ENCODE measurements at places on chromosomes 2 and 18. TPM values are rescaled to one million over a fixed set of nuclear protein-coding genes. Genes with fewer than 3 reads are reported as not detected.

DGUOK gene
- 130 TPM for total RNA-seq

DYNAP gene
- not detected for total RNA-seq

GRCh38 chr2:38293152-38293865, 83.8 kb downstream of the ATL2 start:
- no peak for DNase-seq

DNA sequence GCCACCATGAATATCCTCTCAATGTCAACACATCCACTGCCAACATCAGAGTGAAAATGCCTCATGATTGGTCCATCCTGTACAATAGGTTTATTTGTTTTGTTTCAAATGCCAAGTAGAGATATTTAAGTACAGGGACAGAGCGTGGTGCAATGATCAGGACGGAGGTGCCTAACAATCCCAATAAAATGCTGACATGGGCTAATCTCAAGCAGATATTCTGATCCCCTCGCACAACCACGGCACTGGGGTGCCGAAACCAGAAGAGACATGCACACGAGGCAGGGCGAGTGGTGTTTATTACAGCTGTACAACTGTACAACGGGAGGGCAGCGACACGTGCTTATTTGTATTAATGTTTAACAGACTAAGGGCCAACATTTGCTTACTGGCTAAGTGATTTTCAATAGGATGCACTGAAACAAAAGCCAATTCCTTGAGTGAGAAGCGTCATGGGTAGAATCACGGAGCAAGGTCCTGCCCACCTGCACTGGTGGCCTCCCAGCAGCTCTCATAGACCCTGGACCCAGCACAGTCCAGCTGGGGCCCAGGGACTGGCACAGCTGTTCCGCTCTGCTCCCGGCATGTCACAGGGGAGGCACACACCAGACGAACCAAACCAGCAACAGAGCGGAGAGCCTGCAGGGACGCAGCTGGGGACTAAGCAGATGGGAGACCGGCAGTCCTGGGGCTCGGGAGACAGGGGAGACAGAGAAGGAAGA, 101.4 kb downstream of the HDAC4 start:
- no peak for DNase-seq

HOXD9 gene
- total RNA-seq, result not detected

DNA sequence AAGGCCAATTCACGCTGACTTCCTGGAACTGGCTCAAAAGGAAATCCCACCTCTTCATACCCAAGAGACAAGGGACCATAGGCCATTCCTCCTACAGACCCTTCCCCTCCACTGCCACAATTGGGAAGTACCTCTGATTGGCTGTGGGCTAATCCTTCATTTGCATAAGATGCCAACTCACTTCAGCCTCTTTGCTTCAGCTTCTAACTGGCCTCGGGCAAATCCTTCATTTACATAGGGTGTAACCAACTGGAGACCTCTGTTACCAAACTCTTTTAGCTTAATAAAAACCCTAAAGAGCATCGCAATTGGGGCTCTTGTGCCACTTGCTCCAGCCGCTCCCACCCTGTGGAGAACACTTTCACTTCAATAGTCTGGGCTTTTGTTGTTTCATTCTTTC, 38.2 kb downstream of the MC2R start:
- peak; percentile 53 for DNase-seq

DNA sequence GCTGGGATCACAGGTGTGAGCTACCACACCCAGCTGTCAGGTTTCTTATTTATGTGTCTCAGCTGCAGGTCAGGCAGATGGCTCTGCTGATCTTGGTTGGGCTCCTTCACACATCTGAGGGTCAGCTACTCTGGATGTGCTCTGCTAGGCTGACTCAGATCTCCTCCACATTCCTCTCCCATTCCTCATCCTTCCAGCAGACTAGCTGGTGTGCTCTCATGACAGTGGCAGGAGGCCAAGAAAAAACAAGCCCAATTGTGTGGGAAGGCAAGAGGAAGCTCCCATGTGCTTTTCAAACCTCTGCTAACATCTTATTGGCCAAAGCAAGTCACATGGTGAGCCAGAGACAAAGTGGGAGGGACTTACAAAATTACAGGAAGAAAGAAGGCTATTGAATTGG, 11.7 kb upstream of the MSH6 start:
- DNase-seq, result peak; percentile 74

- DNase-seq, result no peak
Observed at GRCh38 chr2:134347756-134348155, 93.9 kb downstream of the MGAT5 start.

NXPH2 gene
- not detected for total RNA-seq

DNA sequence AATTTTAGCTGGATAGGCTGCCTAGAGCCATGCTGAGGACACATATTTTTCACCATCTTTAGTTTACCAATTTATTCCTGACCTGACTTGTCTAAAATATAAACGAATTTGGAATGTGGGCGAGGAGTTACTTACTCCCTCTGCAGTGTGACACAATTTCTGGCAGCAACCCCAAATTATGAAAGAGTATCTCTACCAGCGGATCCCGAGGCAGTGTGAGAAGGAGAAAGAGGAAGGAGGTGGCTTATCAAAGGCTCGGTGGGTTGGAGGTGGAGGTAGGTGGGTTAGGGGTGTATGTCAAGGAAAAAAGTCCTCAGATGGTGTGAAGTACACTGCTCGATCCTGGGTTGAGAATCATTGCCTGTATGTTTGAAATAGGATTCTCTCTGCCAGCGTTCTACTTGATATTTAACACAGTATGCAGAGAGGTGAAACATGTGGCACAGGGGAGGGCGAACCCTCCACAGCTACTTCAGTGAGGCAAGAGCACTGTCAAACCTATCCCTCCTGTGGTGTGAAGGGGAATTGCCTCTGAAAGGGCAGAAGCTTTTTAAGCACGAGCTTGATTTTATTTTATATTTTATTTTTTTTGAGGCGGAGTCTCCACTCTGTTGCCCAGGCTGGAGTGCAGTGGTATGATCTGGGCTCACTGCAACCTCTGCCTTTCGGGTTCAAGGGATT, 76.0 kb downstream of the RFTN2 start:
- DNase-seq, result peak; percentile 83
